ENCODE measurements at places on chromosomes 5 and 9. TPM values are rescaled to one million over a fixed set of nuclear protein-coding genes. Genes with fewer than 3 reads are reported as not detected.

PCDHGA3 gene
- 2.1 TPM for total RNA-seq

SPATA31C1 gene
- not detected for total RNA-seq

ZNF366 gene
- 6.0 TPM for total RNA-seq

PELO gene
- 49.3 TPM for total RNA-seq

CAMK4 gene
- 1.0 TPM for total RNA-seq

FGF1 gene
- total RNA-seq = 1.4 TPM

CD274 gene
- total RNA-seq = 13.2 TPM
